Occipital lobe (tissue), 3 donors: ENCODE measurements at places on chromosomes 3 and 15.

DNA sequence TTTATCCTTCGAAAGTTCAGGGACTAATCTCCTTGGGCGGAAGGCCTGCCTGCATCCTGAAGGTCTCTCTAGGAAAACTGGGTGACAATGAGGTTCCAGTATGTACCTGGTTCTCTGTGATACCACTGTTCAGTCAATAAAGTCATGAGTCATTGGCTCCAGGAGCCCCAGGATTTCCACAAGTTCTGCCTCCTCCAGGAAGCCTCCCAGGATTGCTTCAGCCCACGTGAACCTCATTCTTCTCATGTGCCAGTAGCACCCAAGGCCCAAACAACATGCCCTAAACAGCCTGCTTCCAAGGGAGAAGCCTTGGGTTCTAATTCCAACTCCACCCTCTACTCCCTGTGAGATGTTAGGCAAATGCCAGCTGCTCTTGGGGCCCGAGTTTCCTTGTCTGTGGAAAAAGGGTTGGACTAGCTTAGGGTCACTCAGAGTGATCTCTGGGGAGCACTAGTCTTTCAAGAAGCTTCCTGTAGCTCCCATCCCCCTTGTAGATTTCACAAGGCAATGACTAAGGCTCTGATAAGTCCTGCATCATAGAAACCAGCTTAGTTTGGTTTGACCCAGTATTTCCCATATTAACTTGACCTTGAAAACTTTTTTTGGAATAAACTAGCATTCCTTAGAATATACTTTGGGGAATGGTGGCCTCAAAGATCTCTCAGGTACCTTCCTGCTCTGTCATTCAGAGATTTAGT, 118.3 kb upstream of the ATP2B2 start:
- no peak for DNase-seq

DNA sequence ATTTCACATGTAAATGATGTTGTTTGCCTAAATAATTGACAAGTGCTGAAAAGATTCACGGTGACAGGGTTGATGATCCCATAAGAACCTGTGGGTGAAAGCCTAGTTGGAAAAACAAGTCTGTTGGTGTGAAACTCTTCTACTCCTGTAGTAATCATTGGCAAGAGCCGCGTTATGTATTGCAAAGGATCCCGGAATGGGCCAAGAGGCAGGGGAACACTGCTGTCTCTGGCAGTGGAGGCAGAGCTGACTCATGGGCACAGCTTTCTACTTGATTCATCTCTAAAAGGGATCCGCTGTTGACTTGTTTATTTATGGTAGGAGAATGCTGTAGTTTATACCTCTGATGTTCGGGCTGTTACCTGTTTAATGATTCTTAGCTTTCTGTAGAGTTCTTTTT, 63.1 kb downstream of the MAP6D1 start:
- DNase-seq, result no peak

DNA sequence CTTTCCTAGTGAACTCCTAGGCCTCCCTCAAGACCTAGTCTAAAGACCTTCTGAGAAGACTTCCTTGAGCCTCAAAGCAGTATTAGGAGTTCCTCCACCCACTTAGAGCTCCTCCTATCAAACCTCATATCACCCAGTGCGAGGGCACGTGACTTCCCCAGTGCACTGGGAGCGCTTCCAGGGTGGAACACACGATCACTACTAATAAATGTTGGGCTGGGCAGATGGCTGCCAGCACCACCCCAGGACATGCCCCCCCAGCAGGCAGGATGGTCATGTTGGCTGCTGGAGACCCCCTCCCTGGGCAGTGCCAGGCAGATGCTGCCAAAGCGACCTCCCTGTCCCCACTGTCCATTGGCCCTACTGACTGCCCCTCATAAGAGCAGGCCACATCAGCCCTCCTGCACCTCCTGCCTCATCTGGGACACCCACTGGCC, 8.5 kb upstream of the PLXND1 start:
- DNase-seq, result no peak

- DNase-seq, result no peak
Measured at GRCh38 chr3:150014782-150015181, 44.1 kb upstream of the PFN2 start.

DNA sequence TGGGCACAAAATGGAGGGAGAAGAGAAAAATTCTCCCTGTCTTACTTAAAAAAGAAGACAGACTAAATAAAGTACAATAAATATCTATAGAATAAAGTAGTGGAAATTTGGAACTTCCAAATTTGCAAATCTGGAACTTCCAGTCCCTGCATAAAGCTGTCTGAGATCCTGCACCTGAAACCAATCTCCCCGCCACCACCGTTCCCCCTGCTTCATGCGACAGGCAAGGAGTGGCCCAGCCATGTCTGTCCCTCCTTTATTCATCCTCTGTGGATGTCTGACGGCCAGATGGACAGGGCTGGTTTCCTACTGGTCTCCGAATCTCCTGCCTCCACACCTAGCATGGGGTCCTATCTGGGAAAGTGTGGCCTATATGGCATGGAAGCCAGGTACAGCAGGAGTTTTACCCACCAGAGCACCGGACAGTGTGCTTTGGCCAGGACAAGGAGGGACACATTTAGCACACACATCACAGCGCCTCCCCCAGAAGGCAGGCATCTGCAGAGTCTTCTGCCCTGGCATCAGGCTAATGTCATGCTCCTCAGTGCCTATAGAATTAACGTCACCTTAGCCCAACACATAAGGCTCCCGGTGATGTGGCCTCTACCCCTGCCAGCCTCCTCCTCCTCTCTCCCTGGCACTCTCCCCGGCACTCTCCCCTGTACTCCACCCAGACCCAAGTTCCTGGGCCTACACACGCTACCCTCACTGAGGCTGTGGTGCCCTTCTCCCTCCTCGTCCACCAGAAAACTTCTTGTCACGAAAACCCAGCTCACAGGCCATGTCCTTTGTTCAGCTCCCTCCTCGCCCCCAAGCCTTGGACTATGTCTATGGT, 170.8 kb downstream of the XXYLT1 start:
- no peak for DNase-seq

- DNase-seq, result no peak
Measured at GRCh38 chr3:126392246-126392645, 2.5 kb upstream of the CFAP100 start.

DNA sequence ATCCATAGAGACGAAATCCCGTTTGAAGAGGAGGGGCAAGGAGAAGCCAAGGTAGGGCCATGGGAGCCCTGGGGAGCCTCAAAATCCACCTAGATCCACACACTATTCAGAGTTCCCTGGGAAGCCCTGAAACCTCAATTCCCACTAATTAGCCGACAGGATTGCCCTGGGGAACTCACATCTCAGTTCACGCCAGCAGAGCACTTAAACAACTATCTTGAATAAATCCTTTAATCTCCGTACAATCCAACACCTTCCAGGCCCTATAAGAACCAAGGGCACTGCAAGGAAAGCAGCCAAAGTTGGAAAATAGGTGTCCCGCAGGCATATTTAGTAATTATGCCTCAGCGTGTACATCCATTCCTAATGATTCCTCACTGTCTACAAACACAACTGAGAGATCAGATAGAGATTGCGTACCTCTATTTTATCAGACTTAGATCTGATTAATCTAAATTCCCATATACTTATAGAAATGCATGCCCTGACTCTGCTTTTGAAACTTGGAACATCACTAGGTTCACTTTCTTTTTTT, 25.6 kb upstream of the EIF4A2 start:
- no peak for DNase-seq

GRCh38 chr15:101056366-101057334, 137.5 kb downstream of the LRRK1 start:
- no peak for DNase-seq

DNA sequence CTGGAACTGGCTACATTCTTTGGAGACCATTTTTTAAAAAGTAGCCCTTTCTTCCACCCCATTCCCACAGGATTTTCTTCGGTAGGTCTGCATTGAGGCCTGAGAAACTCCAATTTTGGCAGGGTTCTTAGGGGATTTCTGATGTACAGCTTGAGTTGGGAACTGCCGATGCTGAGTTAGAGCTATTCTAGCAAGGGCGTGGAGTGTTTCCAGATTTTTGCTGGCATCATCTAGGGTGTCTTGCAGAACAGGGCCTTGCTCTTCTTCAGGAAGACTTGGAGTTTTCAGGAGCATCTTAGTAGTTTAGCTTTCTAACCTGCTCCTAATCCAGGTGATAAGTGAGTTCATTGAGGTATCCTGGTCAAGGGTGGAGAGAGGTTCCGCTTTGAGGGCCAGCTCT, 41.0 kb downstream of the SV2B start:
- no peak for DNase-seq

- no peak for DNase-seq
Measured at GRCh38 chr15:64209680-64210334, 47.0 kb upstream of the PPIB start.

DNA sequence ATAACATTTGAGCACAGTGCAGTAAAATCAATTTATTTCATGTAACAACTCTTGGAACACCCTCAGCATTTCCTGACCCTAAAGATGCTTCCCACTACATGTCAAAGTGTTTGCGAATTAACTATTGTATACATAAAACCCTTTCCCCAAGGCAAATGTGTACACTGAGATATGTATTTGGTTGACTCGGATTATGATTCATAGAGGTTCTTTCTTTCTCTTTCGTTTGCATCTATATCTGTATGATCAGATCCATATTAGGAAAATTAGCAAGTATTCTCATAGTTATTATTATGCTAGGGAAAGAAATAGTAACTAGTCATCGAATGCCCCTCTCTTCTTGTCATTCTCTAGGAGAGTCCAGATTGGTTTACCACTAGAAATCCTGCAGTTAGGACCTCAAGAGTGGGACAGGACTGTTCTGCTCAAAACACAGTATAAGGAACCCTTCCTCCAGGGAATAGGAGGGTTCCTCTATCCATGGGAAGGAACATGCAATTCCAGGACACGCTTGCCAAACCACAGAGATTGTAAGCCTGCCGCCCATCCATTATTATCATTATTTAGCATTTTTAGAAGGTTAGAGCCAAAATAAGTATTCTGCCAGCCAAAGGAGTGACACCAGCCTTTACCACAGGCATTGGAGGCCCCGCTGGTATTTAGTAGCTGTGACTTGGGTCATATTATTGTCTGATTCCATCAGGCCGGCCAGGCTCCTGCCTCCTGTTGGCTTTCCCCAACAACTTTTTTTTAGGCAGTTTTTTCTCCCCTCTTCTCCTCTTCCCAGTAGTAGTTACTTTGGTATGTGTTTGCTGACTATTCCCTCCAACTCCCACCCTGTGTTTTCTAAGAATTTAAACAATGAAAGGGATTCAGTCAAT, 100.7 kb downstream of the GALK2 start:
- DNase-seq, result no peak

GRCh38 chr3:170076715-170077238, 39.0 kb downstream of the GPR160 start:
- DNase-seq, result no peak

DNA sequence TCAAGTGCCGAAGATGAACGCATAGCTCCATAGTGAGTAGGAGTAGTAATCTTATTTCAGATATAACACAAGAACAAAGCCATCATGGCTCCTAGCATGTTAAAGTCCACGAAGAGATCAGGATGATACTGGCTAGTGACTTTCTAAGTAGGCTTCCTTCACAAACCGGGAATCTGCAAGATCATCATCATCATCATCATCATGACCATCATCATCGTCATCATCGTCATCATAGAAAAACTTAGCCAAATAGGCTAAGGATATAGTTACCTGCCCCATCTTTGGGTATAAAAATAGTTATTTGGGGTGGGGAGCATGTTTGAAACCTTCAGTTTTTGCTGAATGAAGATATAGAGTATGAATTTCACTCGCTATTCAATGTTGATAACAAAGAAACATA, 57.9 kb downstream of the PYDC2 start:
- no peak for DNase-seq

DNA sequence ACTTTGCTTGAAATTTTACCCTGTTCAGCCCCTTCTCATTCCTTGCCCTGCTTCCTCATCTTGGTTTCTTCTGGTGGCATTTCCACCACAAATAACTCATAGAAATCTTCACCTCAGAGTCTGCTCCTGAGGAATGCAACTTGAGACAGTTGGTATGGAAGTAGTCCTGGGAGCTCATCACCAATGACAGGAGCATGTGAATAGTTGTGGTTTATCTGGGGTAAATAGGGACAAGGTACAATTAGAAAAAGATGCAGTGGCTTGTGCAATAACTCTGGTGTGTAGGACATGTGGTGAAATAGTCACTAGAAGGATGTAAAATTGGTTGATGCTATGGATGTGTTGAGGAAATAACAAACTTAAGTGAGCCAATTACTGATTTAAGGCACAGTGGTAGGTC, 72.7 kb upstream of the CHRNA7 start:
- no peak for DNase-seq

- DNase-seq, result no peak
Measured at GRCh38 chr3:71413572-71413971, 170.0 kb downstream of the FOXP1 start.

DNA sequence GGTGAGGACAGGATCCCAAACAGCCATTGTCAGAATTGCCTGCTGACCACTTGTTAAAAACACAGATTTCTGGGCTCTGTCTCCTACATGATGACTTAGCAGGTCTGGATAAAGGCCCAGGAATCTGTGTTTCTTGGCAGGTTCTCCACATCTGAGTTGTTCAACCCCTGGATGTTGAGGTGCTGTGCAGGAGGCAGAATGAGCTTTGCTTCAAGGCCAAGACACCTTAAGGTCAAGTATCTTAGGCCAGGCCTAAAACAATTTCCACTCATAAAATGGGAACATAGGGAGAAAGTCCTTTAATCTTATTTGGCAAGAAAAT, 678.7 kb upstream of the CFAP20DC start:
- DNase-seq, result no peak

DNA sequence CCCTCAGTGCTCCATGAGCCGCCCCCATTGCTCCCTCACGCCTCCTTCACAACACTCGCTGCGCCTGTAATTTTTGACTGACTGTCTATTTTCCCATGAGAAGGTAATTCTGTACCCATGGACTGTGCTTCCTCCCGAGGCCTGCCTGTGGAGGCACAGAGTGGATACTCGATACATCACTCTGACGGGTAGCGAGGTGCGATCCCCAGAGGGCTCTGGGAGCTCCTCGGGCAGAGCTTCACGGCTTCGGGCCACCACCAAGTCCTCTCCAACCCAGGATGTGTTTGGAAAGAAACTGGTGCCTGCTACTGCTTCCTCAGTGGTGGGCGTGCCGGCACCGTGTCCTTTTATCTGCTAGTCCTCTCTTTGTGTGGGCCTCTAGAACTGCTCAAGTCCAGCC, 108.6 kb upstream of the DLG1 start:
- DNase-seq, result no peak

DNA sequence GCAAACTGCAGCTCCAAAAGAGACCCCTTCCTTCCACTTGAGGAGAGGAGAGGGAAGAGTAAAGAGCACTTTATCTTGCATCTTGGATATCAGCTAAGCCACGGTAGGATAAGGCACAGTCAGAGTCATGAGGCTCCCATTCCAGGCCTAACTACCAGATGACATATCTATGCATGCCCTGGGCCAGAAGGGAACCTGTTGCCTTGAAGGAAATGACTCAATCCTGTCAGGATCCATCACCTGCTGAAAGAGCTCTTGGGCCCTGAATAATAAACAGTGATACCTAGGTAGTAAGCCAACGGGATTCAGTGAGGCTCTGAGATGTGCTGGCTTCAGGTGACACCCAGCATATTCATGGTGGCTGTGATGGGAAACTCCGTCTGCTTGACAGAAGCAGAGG, 118.5 kb upstream of the EPHA3 start:
- no peak for DNase-seq

GRCh38 chr3:99128235-99128634, 226.7 kb upstream of the DCBLD2 start:
- DNase-seq, result no peak

GRCh38 chr15:68792901-68793766, 27.6 kb downstream of the ANP32A start:
- DNase-seq, result no peak

GRCh38 chr3:149430216-149430615, 44.3 kb upstream of the TM4SF4 start:
- DNase-seq, result no peak
